ENCODE measurements at places on chromosomes 3 and 15.

- no peak for DNase-seq
These were observed 13.9 kb upstream of the GPR171 start for GRCh38 chr3:151216641-151217607.

DNA sequence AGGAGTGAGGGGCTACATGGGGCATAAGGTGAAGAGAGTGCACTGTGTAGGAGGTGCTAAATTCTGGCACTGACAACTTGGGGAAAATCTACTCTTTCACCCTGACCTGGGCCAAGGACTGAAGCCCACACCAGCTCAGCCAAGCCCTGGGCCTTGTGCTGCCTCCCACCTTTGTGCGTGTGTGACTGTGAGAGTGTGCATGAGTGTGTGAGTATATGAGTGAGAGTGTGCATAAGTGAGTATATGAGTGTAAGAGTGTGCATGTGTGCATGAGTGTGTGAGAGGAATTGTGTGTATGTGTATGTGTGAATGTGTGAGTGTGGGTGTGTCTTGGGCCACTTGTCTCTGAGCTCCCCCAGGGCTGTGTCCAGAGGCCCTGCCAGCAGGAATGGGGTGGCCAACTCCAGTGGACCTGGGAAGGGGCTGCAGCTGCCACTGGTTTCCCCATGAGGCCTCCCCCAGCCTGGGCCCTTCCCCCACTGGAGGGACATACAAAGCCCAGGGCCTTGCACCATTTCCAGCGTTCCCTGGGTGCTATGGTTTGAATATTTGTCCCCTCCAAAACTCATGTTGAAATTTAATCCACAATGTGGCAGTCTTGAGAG lies 15.2 kb downstream of the C3orf22 start:
- no peak for DNase-seq

DNA sequence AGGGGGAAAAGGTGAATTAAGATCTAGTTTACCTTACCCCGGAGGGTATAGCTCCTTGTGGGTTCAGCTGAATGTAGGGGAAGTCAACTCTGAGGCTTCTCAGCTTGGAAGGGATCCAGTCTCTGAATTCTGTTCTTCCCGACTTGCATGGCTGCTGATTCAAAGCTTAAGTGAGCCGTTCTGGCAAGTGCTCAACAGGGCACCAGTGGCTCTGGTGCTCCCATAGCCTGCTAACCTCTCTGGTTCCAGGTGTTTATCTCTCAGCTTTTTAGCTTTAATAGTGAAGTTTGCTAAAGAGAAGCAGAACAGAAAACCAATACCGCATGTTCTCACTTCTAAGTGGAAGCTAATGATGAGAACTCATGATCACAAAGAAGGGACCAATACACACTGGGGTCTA lies 46.3 kb upstream of the RBP1 start:
- DNase-seq = no peak

GRCh38 chr3:159916052-159916451 lies 72.6 kb upstream of the IL12A start:
- no peak for DNase-seq

- no peak for DNase-seq
These were observed 151.4 kb downstream of the THRB start for GRCh38 chr3:24343084-24343783.

DNA sequence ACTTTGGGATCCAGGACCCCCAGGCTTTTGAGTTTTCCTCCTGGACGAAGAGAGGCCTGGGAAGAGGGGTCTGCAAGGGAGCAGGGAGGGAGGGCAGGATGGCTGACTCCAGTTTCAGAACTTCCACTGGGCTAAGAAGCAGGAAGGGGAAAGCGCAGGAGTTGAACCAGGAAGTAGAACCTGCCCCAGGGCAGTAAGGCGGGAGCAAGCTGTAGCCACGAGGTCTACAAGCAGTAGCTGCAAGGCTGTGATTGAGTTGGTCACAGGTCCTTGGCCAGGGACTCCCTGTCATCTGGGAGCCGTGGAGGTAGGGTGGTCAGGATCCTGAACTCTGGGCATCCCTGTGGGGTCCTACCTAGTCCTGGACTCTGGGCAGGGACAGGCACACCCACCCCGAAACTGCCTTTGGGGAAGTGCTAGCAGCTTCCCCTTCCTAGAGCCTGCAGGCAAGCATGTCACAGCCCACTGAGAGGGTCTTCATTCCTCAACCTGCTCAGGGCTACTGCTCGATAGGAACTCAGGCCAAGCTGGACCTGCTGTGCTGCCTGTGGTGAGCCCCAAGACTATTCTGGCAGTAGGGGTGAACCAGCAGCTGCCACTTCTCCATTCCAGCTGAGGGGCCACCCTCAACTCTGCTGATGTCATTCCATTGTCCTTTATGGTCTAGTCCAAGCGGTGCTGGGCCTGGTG lies 5.8 kb upstream of the GNAI2 start:
- no peak for DNase-seq

- DNase-seq = no peak
These were observed 7.0 kb downstream of the GYG1 start for GRCh38 chr3:148998297-148998696.

DNA sequence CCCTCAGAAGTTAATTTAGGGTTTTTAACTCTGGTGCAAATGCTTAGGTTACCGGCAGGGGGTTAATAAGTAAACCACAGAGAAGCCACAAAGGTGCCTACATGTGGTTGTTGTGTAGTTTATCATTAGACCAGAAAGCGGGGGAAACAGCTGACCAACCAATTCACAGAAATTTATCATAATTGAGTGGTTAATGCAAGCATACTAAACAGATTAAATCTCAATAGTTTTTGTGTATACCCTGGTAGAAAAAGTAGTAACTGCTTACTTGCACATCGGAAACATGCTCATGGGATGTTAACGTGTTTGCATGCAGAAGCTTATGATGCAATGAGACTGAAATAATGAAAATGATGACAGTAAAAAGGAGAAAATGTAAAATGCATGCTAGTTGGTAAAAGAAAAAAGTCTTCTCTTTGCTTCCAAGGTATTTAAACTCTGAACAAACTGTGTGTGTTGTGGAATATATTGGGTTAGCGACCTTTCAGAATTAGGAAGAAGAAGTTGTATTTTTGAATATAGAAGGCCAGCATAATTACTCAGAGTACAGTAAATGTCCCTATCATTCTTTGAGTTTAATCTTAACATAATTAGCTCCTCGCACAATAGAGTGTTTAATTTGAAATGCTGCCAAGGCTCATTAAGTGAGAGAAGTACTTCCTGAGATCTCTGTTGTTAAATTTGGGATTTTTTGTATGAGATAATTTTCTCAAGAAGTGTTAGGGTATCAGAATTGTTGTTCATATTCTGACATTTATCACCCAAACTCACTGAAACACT lies 316.2 kb downstream of the PTPRG start:
- no peak for DNase-seq

DNA sequence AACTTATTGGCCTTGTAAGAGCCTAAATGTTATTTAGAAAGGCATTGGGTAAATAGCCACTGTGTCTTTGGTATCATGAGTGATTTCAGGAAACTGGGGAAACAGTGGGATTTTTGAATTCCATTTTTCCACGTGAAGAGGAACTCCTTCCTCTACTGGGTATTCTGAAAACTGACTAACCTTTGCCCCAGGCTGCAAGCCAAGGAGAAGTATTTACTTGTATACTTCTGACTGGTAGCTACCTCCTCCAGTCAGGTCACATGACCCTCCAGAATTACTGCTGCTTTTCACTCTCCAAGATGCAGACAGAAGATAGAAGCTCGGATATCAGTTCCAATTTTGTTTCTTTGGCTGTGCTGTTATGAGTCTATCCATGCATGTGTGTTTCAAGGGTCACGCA lies 50.9 kb upstream of the MAP3K13 start:
- DNase-seq = no peak

- no peak for DNase-seq
These were observed 161.8 kb downstream of the EDEM1 start for GRCh38 chr3:5349343-5349742.

DNA sequence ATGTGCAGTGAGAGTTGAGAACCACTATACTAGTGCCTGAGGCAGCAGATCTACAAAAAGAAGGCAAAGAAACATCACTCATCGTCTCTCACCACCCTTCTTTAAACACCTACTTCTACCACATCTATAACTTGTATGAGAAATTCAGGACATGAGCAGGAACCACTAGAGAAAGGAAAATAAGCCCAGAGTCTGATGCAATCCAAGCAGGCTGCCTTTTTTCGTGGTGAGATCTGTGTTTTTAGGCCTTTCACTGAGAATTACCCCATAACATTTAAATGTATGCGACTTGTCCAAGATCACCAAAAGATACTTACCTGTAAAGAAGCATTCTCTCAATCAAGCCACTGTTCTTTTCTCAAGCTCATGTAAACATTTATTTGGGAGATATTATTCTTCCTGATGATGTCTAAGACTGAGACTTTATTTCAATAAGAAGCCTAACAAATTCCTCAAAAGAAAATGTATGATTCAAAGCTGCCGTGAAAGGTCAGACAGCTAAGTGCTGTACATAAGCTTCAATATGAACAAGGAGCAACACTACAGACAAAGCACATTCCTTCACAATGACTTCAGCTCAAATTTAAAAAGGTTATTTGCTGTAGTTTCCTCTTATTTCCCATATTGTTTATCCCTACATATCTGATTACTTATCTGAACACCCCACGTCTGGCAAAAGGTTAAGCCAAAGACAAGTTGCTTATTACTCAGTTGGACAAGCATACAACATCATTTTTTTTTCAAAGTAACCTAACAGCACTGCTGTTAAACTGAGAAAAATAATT lies 16.5 kb downstream of the SPICE1 start:
- no peak for DNase-seq

DNA sequence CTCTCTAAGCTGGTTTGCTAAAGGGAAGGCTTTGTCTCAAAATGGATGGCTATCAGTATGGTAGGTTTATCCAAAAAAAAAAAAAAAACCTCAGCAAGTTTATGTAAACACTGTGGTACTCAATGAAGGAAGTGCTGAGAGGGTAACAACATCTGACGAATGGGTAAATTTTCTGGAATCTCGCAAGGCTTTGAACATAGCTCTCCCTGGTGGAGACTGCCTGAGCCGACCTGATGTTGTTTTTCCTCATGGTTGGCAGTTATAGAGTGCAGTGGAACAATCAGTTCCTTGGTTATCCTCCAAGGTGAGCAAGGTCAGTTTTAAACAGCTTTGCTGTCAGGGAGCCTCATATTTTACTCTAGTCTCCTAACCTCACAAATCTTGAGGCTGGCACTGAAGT lies 94.6 kb downstream of the ZPLD1 start:
- DNase-seq = no peak

DNA sequence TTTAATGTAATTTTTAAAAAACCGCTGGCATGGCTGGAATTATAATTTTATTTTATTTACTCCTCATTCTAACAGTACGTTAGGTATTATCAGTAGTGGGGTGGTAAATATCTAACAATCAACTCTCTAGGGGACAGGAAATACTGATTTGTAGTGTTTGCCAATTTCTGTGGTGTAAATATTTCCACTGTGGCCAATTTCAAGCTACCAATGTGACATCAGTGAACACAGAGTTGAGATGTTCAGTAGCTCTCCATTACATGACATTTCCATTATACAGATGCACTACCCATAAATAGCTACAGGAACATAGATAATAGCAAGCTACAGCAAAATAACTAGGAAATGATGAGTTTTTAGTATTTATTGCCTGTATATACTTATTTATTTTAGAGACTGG lies 10.0 kb upstream of the ARL8B start:
- no peak for DNase-seq

DNA sequence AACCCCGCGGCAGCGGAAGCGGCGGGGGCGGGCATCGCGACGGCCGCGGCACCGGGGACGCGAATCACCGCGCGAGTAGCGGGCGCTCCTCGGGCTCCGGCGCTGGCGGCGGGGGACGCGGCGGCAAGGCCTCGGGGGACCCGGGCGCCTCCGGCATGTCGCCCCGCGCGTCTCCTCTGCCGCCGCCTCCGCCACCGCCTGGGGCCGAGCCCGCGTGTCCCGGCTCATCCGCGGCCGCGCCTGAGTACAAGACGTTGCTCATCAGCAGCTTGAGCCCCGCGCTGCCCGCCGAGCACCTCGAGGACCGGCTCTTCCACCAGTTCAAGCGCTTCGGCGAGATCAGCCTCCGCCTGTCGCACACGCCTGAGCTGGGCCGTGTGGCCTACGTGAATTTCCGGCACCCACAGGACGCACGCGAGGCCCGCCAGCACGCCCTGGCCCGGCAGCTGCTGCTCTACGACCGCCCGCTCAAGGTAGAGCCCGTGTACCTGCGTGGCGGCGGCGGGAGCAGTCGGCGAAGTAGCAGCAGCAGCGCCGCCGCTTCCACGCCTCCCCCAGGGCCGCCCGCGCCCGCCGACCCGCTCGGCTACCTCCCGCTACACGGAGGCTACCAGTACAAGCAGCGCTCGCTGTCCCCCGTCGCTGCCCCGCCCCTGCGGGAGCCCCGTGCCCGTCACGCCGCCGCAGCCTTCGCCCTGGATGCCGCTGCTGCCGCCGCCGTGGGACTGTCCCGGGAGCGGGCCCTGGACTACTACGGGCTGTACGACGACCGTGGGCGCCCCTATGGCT lies 675 bp downstream of the RBM15B start:
- no peak for DNase-seq

GRCh38 chr15:62550106-62550505 lies 385.0 kb upstream of the C2CD4B start:
- no peak for DNase-seq

DNA sequence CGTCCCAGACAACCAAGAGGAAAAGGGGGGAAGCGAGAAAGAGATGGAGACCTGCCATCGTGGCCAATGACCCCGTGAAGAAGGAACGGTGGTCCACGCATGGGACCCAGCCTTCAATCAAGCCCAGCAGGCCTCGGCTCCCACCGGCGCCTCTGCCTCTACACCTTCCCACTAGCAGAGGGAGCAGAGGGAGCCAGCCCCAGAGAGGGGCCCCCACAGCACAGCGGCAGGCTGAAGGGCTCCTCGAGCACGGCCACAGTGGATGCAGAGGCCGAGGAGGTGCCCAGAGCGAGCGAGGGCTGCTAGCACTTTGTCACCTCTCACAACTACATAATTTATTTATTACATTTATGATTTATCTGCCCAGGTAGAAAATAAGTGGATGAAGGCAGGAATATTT lies 68.4 kb upstream of the TOPAZ1 start:
- DNase-seq = no peak

DNA sequence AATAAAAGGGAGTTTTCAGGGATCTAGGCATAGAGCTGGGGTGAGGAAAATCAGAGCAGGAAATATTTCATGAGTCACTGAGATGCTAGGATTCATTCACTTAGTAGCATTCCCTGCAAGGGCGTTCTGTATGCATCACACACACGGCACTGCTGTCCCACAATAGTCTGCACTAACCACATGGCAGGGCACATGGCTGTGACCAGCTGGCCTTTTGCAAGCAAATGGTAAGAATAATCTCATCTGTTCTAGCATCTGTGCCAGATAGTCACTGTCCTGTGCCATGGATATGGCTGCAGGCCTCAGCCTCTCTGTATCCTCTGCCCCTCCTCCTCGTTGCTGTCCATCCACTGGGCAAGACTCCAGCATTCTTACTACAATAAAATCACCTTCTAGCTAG lies 37.8 kb downstream of the BOC start:
- no peak for DNase-seq

- DNase-seq = no peak
These were observed 27.6 kb downstream of the CHST14 start for GRCh38 chr15:40498418-40498817.

- no peak for DNase-seq
These were observed 15.3 kb upstream of the FMN1 start for GRCh38 chr15:33209575-33210481.

All from SIG-M5 (cell line).